ENCODE measurements at places on chromosomes 12 and 14. TPM values are rescaled to one million over a fixed set of nuclear protein-coding genes. Genes with fewer than 3 reads are reported as not detected.

PLBD1 gene
- total RNA-seq = 2.5 TPM

FAM90A1 gene
- 0.17 TPM for total RNA-seq

ESR2 gene
- total RNA-seq = not detected

VDR gene
- total RNA-seq = 3.5 TPM
